T47D (cell line): ENCODE measurements at places on chromosomes 6 and 20.

DNA sequence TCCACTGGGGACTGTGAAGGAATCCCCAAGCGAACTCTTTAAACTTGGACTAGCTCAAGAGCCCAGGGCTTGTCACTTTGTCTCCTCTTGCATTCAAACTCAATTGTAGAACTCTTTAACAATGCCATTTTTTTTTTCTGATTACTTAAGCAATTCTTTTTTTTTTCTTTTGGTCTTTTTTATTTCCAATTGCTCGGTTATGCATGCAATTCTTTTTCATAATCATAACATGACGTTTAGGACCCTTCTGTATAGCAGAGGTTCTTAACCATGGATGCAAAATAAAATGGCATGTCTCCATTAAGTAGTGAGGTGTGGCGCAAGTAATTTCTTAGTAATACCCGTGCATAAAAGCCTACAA is 466 bp upstream of the BFSP1 start:
- no peak for DNase-seq

DNA sequence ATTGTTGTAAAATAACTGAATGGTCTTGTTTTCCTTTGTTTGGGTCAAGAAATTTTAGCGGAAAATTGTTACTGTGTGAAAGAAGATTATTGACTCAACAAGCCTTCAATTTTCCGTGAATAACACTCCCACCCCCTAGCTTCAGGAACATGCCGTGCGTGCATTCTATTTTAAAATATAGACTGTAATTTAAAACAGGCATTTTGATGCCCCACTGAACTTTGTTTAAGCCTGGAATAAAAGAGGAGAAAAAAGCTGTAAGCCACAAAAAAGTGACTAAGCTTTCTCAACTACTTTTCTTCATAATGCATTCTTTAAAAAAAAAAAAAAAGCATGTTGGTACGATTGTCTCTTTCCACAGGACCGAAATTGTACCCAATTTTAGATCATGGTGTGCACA is 166.0 kb downstream of the ARID1B start:
- DNase-seq: no peak

GRCh38 chr6:131163886-131164285 is 28.6 kb downstream of the AKAP7 start:
- no peak for DNase-seq

DNA sequence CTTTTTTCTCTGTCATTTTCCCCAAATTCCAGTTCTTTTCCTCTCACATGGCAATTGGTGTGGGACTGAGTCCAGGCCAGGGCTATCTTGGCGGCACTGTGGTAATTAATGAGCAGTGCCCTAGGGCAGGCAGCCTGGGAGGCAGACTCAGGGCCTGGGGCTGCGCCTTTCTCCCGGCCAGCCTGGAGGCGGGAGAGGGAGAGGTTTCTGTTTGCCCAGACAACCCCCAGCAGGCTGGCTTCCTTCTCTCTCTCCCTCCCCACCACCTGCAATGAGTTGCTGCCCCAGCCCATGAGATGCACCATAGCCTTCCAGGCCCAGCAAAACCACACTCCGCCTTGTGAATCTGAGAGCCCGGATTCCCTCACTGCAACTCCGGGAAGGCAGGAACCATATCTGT is 15.1 kb upstream of the CCDC167 start:
- no peak for DNase-seq

- no peak for DNase-seq
Measured at GRCh38 chr6:139846538-139847456, 472.3 kb upstream of the CITED2 start.

GRCh38 chr6:139429580-139430145 is 55.2 kb upstream of the CITED2 start:
- DNase-seq: no peak

GRCh38 chr6:143804835-143805239 is 38.3 kb upstream of the LTV1 start:
- no peak for DNase-seq

GRCh38 chr6:10522929-10523573 is 1.9 kb downstream of the GCNT2 start:
- no peak for DNase-seq

GRCh38 chr6:118968416-118968815 is 33.5 kb upstream of the MCM9 start:
- peak; percentile 22 for DNase-seq

- DNase-seq: no peak
Measured at GRCh38 chr20:40499391-40499790, 189.6 kb downstream of the MAFB start.

- DNase-seq: no peak
Measured at GRCh38 chr6:52331793-52332457, 30.0 kb upstream of the PAQR8 start.

DNA sequence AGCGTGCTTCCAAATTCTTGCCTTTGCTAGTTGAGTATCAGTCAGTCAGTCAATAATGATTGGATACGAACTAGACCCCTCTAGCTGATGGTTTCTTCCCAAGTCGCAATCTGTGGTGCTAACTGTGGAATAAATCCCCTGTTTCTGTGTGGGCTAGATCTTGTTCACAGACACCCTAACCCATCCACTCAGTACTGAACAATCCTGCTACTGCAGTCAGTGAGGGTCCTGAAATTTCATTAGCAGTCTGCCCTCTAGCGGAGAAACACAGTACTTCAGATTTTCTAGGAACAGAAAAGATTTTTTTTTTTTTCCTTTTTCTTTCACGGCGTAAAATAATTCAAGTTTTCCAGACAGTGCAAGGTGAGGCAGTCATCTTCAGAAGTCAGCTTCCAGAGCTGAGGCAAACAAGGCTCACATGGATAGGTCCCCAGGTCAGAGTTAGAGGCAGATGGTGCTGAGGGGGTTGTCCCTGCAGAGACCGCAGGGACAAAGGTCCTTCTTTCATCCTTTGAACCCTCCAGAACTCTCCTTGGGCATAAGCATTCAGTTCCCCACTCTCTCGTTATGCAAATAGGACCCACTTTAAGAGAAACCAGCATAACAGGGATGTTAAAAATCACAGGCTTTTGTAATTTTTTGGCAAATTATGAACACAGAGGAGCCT is 119.6 kb downstream of the SCML4 start:
- peak; percentile 21 for DNase-seq

GRCh38 chr6:157060440-157060952 is 262.8 kb downstream of the TMEM242 start:
- no peak for DNase-seq

DNA sequence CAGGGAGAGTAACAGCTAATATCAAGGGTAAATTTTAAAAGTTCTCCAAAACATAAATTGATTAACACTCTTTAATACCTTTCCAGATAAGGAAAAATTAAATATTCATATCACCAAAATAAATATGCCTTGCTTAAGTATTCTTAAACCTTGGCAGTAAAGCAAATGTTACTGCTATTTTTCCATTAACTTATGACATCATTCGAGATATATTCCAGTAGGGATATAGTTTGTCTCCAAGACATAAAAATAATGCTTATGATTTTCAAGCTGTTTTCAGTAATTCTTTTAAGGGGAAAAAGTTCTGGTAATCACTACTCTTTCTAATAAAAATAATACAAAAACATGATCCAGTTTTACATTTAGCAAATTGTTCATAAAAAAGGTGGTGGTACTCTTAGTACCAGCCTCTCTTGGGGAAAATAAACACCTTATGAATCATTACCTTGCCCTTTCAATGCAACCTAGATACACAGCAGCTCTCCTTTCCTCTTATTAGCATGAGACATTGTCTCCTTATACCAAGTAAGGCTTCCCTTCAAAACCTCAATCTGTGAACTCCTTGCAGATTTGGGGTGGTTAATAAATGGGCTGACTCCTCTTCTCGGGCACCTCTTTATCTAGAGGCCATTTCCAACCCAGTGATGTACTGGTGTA is 31.5 kb upstream of the LTV1 start:
- no peak for DNase-seq
